ENCODE measurements at places on chromosomes 5 and 9.
A peak's percentile ranks its signal among the peaks of the same experiment; 100 is the strongest.

- no peak for DNase-seq
Measured at GRCh38 chr5:158421319-158421718, 562.4 kb upstream of the CLINT1 start.

GRCh38 chr9:91028166-91028827, 226.7 kb downstream of the SYK start:
- no peak for DNase-seq

GRCh38 chr9:33988219-33988890, 60.3 kb downstream of the UBAP2 start:
- DNase-seq, result no peak

DNA sequence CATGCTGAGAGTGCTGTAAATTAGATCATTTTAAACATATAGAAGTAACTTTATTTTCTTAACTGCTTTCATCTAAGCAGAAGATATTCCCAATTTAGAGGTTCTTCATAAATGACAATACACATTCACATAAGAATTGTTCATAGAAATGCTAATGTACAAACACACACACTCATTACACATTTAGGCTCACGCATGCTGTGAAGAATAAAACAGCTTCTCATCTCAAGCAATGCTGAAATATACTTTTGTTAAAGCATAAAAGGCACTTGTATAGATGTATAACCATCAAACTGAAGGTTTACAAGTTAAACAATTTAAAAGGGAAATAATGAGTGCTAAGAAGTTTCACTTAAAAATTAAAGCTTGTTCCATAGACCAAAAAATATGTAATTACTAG, 18.1 kb upstream of the FTMT start:
- no peak for DNase-seq

DNA sequence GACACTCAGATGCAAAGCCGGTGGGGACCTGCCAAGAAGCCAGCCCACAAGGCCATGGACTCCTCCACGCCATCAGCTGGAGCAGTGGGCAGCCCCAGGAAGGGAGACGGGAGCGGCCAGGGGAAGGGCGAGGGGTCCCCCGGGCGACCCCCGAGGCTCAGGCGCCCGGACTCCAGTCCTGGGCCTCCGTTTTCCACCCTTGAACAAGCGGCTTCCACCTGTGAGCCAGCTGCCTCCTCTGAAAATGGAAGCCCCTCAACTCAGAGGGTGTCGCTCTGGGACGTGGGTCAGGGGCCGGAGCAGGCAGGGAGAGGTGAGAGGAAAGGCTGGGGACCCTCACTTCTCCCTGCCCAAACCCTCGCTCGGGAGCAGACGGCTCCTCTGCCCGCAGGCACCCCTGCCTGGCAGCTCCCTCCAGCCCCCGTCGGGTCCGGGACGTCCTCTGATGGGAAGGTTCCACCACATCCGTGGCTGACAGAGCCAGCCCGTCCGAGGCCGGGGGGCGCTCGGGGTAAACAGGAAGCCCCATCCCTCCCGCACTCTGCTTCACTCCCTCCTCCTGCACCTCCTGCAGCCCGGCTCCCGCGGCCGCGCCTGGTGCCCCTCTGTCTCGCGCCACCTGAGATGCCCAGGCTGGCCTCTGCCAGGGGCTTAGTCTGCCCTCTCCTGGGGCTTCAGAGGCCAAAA, 3.7 kb upstream of the EGFL7 start:
- no peak for DNase-seq

DNA sequence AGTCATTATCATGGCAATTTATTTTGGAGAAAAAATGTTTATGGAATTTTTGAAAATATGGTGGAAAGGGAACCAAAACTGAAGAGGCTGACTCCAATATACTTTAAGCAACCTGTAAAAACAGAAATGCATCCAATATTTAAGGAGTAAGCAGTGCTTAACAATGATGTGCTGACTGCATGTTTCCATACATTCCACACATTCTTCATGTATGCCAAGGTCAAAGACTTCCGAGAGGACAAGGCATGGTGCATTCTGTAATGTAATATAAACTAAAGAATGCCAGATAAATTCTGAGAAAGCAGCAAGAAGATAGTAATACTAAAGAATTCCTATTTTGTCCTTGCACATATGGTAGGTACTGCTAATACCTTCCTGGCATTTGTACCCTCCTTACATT, 2015.9 kb upstream of the CDH9 start:
- no peak for DNase-seq

DNA sequence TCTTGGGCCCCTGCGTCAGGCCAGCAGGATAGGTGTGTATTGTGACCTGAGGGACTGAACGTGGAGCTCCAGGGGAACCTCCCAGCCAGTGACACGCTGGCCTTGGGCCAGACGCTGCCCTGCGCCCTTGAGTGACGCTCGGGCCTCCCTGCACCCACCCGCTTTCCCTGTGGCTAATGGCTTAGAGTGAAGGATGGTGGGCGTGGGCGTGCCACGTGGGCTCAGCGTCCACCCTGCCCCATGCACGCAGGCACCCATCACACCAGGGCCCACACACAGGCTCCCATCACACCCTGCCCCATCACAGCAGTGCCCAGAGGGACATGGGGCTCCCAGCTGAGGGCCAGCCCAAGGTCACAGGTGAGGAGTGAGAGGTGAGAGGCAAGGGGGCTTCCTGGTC, 5.1 kb upstream of the FUT7 start:
- no peak for DNase-seq

DNA sequence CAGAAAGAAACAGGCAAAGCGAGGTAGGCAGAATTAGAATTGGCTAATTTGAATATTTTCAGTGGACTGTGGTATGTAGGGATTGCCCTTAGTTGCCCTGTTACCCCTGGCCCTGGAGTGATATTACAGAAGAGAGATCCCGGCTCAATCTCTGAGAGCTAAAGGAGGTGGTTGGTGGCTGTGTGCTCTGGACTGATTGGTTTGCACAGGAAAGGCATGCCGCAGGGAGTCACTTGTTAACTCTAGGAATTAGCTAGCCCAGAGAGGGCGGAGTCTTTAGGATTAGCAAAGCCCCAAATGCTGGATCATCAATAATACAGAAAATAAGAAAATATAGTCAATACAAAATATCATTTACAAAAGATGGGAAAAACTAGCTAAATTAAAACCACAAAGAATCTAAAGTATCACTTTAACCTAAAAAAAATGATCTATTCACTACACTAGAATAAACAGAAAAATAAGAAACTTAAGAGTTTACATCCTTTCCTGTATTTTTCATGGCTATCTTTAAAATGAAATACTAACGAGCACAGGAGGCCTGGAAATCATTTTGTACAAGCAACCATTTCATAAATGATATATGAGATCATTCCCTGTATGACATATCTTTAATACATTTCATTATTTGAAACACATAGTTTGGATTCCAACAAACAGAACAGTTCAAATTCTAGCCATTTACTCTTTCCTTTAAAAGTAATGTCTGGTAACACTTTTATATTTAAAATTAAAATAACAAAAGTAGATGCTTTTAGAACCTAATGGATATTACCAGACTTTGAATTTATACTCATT, 71.1 kb downstream of the GNAQ start:
- no peak for DNase-seq

- DNase-seq, result no peak
Measured at GRCh38 chr9:96122751-96123150, 179.2 kb downstream of the HSD17B3 start.

- no peak for DNase-seq
Measured at GRCh38 chr5:146334074-146334533, 4.5 kb upstream of the POU4F3 start.

- no peak for DNase-seq
Measured at GRCh38 chr9:124725068-124725452, 46.1 kb downstream of the NR6A1 start.

DNA sequence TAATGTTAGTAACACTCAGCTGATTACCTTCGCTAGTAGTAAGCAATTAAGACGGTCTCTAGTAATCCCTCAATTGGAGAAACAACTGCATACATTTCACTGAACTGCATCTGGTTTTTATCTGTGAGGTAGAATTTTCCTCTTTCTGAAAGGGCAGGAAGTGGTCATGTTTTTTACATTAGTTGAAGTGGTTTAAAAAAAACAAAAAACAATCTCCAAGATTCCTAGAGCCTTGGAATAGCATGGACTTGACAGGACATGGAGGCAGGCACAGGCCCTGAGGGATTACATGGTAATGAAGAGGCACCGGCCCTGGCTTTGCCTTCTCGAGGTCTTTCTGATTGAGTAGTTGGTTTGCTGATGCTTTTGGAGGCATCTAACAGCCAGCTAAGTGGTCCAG, 25.8 kb downstream of the THBS4 start:
- no peak for DNase-seq

GRCh38 chr9:110895147-110895905, 142.9 kb downstream of the LPAR1 start:
- no peak for DNase-seq

DNA sequence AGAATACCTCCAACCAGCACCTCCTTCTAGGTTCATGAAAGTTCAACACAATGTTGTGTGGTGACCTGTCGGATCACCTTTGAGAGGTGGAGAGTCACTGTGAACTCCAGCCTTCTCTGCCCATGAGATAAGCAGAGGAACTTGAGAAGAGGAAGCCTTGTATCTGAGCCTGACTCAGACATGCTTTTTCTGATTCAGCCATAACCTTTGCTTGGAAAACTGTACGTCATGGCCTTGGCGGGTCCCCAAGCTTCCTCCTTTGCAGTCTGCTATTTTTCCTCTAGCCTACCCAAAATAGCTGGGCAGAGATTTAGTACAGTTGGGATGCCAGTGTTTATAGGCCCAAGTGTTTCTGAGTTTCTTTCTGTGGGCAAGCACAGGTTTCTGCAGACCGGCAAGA, 274.7 kb downstream of the CETN3 start:
- no peak for DNase-seq

- no peak for DNase-seq
Measured at GRCh38 chr9:132784286-132784830, 93.7 kb downstream of the AK8 start.

DNA sequence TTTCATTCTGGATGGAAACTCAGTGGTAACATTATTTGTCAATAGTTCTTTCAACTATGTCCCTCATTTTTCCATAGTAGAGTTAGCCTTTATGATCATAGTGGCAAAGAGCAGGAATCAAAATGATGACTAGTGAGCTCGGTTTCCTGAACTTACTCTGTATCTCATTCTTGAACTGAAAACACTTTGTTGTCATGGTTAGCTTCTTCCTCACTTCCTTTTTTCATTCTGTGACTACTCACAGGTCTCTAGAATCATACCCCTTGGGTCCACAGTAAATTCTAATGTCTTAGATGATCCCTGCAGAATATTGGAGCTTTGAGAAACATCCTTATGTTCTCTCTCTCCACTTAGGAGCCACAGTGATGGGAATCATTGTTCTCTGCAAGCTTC, 29.4 kb upstream of the RECK start:
- DNase-seq, result no peak

- peak; percentile 11 for DNase-seq
Measured at GRCh38 chr9:79559495-79560181, 12.1 kb upstream of the TLE4 start.

DNA sequence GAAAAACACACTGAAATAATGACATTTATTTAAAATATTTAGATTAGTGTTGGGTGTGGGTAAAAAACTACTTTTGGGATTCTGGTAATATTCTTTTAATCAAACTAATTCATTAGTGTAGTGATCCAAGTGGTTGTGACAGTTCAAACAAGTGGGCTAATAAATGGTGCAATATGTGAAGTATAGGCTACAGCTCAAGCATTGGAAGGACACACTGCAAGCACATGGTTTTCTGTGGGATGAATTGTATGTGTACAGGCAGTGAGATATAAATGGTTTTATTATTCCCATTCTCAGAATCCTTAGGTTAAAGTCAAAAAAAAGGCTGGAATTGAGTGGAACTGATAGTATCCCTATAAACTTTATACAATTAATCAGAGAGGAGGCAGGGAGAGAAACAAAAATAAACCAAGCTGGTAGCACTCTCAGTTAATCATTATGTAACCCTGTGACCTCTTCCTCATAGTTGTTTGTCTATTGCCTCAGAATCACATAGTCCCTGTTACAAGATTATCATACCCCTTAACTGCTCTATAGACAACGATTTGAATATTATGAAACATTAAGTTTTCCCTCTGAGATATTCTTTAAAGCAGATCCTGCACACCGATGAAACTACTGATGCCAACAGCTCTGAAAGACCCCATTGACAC, 1755.4 kb upstream of the ACO1 start:
- DNase-seq, result no peak

DNA sequence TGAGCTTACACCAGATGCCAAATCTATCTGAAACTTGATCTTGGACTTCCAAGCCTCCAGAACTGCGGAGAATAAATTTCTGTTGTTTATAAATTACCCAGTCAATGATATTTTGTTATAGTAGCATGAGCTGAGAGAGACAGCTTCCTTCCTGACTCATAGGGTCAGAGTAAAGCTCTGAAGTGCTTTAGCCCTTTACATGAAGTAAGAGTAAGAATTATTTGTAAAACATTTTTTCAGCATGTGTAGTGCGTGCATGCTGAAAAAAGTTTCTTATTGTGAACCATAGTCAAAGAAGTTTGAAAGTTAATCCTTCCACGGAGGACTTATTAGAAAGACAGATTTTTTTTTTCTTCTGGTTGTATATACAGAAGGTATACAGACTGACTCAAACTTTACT, 172.4 kb downstream of the DMRT2 start:
- no peak for DNase-seq
